Esophagus muscularis mucosa (tissue), 4 donors: ENCODE measurements at places on chromosomes 13 and 19.
A peak's percentile ranks its signal among the peaks of the same experiment; 100 is the strongest.

GRCh38 chr13:113468472-113469201, 15.3 kb upstream of the ADPRHL1 start:
- peak; percentile 55 for DNase-seq

DNA sequence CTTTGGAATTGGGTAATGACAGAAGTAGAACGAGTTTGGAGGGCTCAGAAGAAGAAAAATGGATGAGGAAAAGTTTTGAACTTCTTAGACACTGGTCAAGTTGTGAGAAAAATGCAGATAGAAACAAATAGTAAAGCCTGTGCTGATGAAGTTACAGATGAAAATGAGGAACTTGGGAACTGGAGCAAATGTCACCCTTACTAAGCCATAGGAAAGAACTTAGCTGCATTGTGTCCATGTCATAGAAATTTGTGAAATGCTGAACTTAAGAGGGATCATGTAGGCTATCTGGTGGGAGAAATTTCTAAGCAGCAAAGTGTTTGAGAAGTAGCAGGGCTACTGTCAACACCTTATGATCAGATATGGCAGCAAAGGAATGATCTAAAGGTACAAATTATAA, 289.2 kb upstream of the PCDH9 start:
- DNase-seq = no peak

DNA sequence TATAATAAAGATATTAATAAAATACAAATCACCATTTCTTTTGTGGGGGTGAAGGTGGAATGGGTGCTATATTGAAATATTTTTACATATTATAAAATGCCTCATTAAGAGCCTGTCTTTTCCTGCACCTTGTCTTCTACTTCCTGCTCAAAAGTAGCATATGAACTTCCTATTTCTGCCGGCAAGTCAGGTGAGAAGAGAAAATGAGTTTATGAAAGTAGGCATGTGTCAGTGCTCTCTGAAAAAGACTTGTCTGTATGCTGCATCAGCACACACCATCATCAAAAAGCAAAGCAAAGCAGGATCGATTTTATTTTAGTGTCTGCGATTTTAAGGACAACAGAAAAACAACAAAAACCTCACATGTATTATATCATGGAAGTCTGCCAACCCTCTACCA, 114.2 kb downstream of the RAP2A start:
- DNase-seq = no peak

DNA sequence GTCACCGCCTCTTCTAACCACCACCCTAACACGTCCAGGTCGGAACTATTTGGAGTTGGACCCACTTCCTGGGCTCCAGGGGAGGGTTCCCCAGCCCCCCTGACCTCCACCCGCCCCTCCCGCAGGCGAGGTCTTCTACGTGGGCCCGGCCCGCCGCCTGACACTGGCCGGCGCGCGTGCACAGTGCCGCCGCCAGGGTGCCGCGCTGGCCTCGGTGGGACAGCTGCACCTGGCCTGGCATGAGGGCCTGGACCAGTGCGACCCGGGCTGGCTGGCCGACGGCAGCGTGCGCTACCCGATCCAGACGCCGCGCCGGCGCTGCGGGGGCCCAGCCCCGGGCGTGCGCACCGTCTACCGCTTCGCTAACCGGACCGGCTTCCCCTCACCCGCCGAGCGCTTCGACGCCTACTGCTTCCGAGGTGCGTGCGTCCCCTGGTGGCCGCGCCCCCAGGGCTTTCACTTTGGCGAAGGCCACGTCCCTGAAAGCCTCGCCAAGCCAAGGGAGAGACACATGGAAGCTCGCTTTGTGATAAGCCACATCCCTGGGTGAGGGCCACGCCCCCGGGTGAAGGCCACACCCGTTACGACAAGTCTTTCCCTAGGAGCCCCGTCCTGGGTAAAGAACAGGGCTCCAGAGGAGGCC, 13.2 kb downstream of the NCAN start:
- no peak for DNase-seq

DNA sequence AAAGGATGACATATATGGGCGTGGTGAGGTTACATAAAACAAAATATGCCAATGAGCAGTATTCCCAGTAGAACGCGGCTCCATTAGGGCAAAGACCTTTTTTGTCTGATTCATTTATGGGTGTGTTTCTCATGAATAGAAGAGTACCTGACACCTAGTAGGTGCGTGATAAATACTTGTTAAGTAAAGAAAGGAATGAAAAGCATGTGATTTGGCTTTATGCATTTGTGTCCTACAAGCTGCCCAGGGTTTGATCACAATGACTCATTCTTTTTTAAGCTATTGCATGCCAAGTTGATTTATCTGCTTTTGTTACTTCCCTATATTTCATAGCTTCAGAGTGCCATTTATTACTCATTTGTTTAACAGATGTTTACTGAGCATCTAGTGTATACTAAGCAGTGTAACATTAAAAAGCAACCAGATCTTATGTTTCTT, 19.1 kb upstream of the KCTD4 start:
- DNase-seq = no peak

DNA sequence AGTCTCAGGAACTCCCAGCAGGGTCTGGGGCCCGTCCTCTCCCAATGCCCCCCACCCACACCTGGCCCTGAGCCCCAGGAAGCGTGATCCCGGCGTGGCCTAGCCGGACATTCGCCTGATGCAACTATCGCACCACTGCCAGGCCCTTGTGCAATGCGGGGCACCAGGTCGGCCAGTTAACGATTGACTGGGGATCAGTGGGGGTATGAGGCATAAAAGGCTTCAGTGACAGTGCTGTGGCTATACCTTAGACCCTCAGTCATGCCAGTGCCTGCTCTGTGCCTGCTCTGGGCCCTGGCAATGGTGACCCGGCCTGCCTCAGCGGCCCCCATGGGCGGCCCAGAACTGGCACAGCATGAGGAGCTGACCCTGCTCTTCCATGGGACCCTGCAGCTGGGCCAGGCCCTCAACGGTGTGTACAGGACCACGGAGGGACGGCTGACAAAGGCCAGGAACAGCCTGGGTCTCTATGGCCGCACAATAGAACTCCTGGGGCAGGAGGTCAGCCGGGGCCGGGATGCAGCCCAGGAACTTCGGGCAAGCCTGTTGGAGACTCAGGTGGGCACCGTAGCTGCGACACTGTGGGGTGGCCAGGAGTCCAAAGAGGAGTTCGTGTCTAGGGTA, at the start of gene ANGPTL8:
Gene ANGPTL8 (plus strand): TSS at position 243 of the 624 bp plus-strand sequence. CDS start 19 bp downstream, at position 262.
- no peak for DNase-seq

- peak; percentile 57 for DNase-seq
Measured at GRCh38 chr19:30807278-30807677, 435.1 kb downstream of the ZNF536 start.

- no peak for DNase-seq
Measured at GRCh38 chr13:42929886-42930535, 62.0 kb downstream of the EPSTI1 start.

DNA sequence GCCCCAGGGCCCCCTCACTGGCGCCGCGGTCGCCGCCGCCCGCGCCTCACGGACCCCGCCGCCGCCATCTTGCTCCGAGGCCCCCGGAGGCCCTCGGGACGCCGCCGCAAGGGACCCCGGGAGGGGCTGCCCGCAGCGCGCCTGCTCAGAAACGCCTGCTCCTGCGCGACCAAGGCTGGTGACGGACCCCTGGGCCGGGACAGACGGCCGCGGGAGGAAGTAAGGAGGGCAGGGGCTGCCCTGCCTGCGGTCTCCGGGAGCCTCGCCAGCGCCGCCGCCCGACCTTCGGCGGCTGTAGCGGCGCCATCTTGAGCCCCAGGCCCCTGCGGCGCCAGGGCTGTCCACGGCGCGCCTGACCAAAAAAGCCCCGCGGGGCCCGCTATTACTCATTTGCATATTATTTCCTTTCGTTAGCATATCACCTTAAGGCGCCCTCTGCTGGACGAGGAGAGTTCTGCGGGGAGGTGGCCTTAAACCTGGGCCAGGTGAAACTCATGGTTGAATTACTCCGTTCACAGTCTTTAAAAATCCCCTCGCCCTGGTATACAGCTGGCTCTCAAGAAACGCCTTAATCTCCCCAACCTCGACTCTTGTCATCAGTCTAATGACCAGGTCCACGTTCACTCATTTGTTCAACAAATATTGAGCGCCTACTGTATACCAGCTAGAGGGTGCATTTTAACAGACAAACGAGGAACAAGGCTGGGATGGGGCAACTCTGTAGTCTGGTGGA, at the start of gene REXO1:
Gene REXO1 (minus strand): TSS at position 85 of the 733 bp plus-strand sequence. CDS start 125 bp downstream, outside the sequence.
- peak; percentile 98 for DNase-seq

GRCh38 chr19:48613024-48613851, 1.6 kb downstream of the FAM83E start:
- DNase-seq = no peak

DNA sequence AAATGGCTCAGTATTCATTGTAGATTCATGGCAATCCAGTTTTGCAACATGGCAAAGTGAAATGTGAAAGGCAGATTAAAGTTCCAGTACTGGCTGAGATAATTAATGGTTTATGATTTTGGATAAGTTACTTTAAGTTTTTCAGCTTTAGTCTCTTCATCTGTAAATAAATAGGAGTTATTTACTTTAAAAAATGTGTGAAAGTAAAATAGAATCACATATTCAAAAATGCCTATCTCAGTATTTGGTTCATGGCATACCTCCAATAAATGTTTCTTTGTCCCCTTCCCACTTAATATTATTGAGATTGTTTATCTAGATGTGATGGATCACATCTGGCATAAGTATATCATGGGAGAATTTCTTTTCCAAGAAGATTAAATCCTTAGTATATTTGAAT, 426.0 kb downstream of the GPC5 start:
- DNase-seq = no peak

DNA sequence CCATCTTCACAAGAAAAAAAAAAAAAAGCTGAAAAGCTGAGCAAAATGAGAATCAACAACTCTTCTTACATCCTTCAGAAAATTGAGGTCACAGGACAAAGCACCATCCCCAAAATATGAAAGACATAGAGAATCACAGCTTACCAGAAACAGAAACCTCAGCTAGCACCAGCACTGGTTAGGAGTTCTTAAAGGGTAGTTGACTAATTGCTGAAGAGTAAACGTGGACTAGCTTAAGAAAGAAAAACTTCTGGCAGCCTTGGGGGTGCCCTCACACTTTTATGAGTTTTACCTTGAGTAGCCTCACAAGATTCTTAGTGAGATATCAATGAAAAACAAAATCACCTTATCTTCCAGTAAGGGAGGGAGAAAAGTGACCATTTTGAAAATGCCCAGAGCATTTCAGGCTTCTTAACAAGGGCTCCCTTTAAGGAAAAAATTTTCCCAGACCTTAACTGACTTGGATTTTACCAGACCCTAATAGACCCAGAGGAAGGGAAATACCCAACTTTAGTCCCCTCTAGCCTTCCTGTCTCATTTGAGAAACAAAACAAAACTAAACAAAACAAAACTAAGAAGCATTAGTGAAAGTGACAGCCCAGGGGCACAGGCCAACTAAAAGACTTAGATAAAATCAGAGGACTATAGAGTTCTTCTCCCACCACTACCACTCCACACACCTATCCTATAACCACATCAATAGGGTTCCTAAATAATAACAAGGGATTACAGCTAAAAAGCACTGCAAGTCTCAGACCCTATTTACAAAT, 888.6 kb downstream of the DIAPH3 start:
- DNase-seq = no peak

GRCh38 chr19:33823341-33823740, 26.7 kb downstream of the KCTD15 start:
- DNase-seq = no peak

GRCh38 chr13:48009284-48009683, 8.2 kb upstream of the SUCLA2 start:
- no peak for DNase-seq

DNA sequence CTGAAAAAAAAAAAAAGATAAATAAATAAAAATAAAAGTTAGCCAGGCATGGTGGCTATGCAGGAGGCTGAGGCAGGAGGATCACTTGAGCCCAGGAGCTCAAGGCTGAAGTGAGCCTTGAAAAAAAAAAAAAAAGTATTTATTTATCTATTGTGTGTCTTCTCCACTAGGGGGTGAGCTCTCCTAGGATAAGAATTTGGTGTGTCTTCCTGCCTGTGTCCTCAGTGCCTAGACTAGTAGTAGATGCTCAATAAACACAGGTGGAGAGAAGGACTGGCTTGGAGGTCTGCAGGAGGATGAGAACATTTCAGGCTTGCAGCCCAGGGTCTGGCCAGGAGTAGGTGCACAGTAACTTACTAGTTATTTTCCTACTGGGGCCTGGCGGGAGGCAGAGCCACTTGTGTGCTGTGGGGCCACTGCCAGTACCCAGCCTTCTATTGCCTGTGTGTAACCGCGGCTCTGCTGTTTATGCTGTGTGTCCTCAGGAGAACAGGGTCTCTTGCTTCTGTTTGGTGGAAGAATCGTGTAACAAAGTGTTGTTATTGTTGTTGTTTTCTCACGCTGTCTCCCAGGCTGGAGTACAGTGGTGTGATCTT, 5.4 kb downstream of the LMTK3 start:
- no peak for DNase-seq
